ENCODE measurements at places on chromosomes 7 and 10.

GRCh38 chr7:98624846-98625420 is 7.8 kb downstream of the NPTX2 start:
- DNase-seq: no peak

DNA sequence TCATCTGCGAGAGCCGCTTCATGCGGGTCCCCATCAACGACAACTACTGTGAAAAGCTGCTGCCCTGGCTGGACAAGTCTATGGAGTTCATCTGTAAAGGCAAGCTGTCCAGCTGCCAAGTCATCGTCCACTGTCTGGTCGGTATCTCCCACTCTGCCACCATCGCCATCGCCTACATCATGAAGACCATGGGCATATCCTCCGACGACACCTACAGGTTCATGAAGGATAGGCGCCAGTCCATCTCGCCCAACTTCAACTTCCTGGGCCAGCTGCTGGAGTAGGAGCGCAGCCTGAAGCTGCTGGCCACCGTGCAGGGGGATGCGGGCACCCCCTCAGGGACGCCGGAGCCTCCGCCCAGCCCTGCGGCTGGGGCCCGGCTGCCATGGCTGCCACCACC is 11.7 kb upstream of the SEC24C start:
- no peak for DNase-seq

GRCh38 chr7:92845736-92846135 is 9.4 kb upstream of the CDK6 start:
- DNase-seq: no peak

DNA sequence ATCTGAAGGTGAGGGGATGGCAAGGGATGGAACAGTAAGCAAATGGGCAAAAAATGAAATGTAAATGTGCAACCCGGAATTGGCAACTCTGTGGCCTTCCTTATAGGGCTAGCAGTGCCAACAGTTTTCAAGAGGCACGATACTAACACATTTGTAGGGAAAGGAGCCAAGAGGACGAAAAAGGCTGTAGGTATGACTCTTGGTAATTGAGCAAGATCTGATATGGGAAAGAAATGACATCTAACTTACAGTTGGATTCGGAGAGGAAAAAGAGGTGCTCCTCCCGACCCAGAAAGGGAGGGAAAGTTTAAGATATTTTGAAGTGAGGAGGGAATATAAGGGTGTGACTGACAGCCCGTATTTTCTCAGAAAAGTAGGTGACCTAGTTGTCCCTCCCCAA is 2.1 kb upstream of the CREM start:
- DNase-seq: no peak

GRCh38 chr10:123250640-123251039 is 96.4 kb downstream of the BUB3 start:
- no peak for DNase-seq

DNA sequence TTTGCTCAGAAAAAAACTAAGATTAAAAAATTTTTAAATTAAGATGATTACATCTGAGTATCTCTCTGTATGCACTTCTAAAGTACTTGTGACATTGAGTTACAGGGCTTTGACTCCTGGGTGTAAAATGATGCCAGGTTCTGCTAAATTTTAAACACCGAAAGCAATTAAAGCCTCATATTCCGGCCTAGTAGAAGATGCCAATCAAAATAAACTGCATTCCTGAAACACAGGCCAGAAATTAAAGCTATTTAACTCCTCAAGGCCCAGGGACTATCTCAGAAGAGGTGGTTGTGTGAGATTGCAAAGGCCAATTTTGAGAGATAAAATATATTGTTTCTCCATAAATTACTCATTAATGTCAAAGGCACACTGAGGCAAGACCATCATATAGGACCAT is 388.3 kb downstream of the KIF20B start:
- no peak for DNase-seq

DNA sequence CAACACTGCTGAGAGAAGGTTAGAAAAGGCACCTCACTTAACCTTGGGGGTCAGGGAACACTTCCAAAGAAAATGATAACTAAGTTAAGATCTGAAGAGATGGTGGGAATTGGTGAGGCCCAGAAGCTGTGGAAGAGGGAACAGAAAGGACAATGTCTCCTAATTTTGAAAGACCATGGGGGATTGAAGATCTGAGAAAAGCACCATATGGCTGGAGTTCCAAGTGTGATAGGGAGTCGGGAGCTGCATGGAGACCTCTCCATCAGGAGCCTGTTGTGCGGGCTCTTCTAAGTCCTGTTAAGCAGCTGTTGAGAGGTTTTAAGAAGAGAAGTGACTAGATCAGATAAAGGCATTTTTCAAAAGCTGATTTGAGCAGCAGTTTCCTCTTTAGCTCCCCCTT is 254.3 kb downstream of the CDK14 start:
- no peak for DNase-seq

DNA sequence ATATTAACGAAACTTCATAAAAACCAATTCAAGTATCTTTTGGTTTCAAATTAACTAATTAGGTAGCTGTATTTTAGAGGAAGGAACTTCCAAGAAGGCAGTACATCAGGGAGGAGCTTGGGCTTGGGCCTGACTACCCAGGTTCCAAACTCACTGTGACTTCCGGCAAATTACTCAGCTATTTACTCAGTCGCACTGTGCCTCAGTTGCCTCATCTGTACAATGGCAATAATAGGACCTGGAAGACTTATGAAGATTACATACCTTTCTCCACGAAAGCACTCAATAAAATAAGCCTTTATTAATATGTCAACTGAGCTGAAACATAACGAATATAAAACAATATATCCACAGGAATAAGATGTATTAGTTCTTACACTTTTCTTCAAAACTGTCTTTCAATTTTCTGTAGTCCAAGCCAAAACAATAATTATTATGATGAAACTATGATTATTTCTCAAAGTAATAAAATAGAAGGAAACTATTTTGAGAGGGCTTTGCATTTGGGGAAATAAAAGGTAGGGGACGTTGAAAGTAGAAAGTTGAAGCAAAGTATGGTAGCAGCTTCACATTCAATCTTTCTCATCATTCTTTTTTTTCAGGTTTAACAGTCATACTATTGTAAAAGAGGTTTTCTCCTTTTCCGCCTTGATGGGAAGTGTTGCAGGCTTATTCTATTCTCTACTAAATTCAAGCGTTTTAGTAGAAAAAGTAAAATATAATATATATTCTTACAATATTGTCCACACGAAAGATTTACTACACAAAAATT is 10.5 kb upstream of the EBLN1 start:
- DNase-seq: no peak

GRCh38 chr10:109945473-109946177 is 22.3 kb upstream of the XPNPEP1 start:
- DNase-seq: no peak

- DNase-seq: no peak
Measured at GRCh38 chr10:129771991-129772431, 192.1 kb downstream of the EBF3 start.

GRCh38 chr7:150562919-150563318 is 4.3 kb upstream of the GIMAP4 start:
- DNase-seq: no peak

- peak; percentile 51 for DNase-seq
Measured at GRCh38 chr10:23194966-23195845, 3.1 kb downstream of the PTF1A start.

DNA sequence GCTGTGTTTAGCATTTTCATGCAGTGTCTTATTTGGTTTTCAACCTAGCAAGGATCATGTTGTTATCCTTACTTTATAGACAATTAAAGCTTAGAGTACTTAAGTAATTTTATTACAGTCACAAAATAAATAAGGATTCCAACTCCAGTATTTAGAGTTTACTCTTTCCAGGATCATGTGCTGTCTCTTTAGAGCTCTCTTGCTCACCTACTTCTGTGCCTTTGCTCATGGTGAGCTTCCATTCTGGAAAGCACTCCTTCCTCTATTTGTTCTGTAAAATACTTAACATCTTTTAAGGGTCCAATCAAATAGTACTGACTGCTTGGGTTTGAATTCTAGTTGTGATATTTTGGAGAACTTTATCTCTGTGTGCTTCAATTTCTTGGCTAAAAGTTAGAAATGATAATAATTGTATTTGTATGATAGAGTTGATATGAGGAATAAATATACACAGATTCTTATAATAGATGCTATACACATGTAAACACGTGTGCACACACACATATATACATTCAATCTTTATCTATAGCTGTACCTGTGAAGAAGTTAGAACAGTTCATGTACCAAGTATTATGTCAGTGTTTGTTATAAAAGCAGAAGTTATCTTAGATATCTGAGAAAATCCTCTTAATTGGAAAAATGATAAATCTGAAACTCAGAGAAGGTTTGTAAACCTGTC is 18.2 kb upstream of the CALCR start:
- DNase-seq: no peak

DNA sequence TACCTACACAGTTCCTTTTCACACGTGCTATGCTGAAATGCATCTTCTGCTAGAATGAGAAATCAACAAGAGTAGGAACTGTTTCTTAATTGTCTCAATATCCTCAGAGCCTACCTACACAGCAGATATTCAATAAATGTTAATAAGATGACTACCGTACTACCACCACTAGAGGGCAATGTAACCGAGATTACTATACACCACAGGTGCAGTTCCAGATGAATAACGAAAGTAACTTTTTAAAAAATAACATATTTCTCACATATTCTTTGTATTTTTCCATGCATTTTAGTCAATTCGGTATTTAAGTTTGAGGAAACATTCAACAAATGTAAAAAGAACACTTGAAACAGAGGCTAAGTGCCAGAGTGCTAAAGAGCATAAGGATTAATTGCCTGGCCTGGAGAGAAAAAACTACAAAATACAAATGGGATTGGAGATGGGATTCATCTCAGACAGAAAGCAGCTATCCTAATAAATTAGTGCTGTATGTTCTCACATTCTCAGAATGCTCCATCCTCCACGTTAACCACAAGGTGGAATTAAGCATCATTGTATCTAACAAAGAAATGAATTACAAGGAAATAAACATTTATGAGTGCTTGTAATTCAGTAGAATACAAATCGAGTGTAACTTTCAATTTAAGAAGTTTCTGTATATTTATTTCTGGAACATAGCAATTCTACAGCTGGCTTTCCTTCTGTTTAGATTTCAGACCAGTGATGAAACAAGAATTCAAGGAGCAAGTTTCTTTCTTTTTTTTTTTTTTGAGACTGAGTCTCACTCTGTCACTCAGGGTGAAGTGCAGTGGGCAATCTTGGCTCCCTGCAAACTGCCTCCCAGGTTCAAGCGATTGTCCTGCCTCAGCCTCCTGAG is 20.3 kb upstream of the HECTD2 start:
- DNase-seq: peak; percentile 31

DNA sequence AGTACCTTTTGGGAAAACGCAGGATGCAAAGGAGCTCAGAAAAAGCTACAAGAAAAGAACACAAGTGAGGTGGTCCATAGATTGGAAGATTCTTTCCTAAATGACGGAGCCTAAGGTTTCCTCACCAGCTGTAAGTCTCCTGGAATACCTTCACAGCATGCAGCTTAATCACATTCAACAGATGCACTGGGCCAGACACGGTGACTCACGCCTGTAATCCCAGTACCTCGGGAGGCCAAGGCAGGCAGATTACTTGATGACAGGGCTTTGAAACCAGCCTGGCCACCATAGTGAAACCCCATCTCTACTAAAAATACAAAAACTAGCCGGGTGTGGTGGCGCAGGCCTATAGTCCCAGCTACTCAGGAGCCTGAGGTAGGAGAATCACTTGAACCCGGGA is 228.7 kb downstream of the FRMD4A start:
- no peak for DNase-seq

DNA sequence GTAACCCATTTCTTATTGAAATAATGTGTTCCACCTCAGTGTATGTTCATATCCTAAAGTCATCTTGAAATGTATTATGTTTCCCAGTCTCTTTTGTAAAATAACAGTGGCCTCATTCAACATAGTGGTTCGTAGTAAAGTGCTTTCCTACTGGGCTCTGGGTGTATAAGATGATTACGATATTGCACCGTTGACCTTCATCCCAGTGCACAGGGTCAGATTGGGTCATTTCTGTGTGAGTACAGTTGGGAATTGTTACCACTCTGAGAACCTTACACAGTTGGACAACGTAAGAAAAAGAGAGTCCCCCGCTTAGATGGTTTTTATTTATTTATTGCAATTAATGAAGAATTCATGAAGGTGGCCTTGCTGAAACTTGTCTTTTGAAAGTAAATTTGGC is 135.6 kb downstream of the CHN2 start:
- no peak for DNase-seq

- DNase-seq: peak; percentile 78
Measured at GRCh38 chr7:70353330-70353945, 755.2 kb downstream of the AUTS2 start.

DNA sequence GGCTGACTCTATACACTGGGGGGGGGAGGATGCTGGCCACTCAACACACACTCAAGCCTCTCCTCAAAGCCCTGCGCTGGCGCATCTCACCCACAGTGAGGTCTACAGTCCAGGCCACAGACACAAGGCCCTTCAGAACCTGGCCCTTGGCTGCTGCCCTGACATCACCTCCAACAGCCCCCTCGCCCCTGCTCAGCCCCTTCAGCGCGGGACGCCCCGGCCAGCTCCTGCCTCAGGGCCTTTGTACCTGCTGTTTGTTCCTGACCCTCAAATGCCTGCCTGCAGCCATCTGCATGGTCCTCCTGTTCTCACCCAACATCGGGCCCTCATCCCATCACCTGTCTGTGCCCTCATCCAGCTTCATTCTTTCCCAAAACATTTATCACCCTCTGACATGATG is 572.6 kb downstream of the DNAJB6 start:
- no peak for DNase-seq

DNA sequence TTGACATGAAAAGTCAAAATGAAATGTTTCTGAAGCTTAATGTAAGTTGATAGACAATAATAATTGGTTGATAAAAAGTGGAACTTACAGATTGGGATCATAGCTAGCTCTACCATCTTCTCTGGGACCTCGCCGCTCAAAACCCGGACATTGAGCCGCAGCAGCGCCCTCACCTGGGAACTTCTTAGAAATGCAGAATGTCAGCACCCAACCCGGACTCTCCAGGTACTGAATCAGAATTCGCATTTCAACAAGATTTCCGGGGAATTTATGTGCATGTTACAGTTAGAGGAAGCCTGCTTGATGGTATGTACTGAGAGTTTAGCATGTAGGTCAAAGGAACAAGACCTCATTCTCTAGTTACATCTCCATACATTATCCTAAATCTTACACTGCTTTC is 36.7 kb upstream of the ABLIM1 start:
- DNase-seq: peak; percentile 41

DNA sequence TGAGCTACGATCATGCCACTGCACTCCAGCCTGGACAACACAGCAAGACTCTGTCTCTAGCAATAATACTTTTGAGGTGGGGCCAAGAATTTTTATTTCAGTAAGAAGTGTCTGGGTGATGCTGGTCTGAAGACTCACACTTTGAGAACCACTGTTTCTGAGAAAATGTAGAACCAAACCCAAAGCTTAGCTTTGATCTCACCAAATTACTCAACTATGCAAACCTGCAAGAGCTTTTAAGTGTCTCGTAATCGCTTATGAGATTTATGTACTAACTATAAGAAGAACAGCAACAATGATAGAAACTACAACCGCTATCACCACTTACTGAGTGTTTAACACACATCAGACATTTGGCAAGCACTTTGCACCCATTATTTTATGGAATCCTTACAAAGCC is 29.5 kb downstream of the APBB1IP start:
- DNase-seq: no peak

GRCh38 chr7:50270531-50271018 is 33.9 kb upstream of the IKZF1 start:
- DNase-seq: no peak

All from SK-N-SH (cell line).